ENCODE measurements at places on chromosomes 5 and 9.

DNA sequence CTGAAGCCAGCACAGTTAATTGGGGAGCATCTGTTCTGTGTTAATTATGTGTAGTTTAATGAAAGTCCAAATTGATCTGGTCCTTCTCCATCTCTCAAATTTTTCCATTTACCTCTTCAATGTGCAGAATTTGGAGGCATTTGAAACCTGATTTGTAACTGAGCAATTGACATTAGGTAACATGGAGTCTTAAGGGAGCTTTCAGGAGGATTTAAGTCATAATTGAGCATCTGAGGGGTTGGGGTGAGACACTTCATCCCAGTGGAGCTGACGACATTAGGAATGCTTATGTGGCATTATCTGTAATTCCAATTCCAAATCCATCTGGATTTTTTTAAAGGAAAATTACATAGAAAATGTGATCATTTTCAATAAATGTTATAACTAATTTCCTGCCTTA, 1015.9 kb downstream of the TLE1 start:
- no peak for DNase-seq

GRCh38 chr9:126678989-126679388, 65.3 kb downstream of the LMX1B start:
- no peak for DNase-seq

GRCh38 chr9:5263351-5264218, 32.4 kb downstream of the INSL4 start:
- DNase-seq = peak; percentile 18

GRCh38 chr9:12798066-12798770, 23.4 kb downstream of the LURAP1L start:
- no peak for DNase-seq

- DNase-seq = no peak
Measured at GRCh38 chr9:94859891-94860290, 133.4 kb downstream of the AOPEP start.

DNA sequence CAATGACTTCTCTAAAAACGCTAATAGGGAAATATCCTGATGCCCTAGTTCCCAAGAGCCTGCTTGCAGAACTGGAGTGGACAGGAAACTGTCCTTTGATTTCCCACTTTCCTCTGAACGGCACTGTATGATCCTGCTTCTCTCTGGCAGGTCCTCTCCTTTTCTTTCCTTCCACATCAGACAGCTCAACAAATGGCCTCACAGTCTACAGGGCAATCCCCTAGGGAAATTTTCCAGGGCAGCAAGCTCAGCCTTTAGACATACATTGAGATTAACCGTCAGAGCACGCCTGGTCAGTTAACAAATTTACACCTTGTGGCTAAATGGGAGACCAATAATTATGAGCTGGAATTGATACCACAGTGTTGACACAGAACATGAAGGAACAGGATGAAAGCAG, 164.9 kb downstream of the SLC24A2 start:
- DNase-seq = no peak

GRCh38 chr5:179435731-179436315, 90.6 kb upstream of the ADAMTS2 start:
- DNase-seq = no peak

GRCh38 chr5:78779771-78780616, 131.4 kb upstream of the LHFPL2 start:
- peak; percentile 96 for DNase-seq

DNA sequence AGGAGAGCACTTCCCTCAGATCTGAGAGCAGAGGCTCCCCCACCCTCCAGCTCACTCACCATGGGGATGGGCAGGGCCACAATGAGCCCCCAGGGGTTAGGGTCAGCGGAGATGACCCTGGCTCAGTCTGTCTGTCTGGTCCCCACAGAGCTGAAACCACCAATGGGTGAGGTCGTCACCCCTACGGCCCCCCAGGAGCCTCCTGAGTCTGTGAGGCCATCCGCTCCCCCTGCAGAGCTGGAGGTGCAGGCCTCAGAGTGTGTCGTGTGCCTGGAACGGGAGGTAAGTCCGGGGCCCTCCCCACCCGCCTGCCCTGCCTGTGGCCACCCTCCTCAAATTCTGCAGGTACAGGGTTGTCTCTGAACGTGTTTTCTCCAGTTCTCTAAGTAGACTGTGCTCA, 49.6 kb downstream of the LRSAM1 start:
- DNase-seq = no peak

GRCh38 chr5:163496286-163496685, 9.1 kb upstream of the MAT2B start:
- DNase-seq = peak; percentile 45

DNA sequence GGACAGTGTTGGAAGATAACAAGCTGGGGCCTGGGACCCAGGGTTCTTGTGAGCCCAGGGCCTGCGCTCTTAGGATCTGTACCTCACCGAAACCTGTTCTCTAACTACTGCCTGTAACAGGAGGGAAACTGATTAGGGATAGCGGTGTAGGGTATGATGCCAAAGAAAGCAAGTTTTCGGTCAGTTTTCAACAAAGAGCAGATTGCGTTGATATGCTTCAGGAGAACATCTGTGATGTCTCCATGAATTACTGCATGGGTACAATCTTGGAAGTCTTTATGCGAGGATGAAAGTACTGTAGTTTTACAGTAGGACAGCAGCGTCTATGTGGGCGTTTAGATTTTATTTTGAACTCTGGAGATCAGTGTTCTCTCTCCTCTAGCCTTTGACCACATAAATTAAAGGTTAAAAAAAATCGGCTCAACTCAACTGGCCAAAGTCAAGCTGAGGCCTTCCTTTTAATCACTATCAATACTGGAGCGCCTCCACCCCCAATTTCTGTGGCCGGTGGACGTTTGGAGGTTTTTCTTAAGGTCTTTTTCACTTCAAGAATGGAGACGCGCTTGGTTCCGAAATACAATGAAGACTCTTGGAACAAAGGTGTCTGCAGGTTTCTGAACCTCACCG, 3.0 kb downstream of the NFIL3 start:
- DNase-seq = peak; percentile 51

DNA sequence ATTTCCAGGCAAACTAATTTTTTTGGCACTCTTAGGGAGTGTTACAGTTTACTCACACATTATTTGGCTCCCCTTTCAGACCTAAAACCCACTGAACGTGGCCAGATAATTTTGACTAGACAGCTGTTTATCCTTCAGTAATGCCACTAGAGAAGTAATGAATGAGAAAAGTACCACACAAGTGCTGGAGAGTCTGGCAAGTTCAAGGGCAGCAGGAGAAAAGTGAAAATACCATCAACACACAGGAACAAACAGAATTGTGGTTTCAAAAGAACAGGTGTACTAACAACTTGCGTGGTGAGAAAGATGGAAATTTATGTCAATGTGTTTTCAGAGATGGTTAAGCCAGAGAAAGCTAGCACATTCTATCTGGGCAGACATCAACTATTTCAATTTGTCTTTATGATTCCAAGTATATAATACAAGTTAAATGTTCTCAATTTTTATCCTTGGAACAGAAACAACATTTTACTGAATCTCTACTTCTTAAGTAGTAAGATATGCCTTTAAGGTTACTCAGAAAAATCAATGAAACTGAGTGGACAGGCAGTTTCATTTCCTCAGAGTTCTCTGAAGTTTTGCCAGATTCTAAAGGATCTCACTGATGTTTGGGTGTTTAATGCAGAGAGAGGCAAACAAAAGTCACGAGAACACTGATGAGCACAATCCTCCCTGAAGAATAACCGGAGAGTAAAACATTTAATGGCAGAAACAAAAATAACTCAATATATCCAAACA, 91.0 kb downstream of the ARSB start:
- DNase-seq = no peak

DNA sequence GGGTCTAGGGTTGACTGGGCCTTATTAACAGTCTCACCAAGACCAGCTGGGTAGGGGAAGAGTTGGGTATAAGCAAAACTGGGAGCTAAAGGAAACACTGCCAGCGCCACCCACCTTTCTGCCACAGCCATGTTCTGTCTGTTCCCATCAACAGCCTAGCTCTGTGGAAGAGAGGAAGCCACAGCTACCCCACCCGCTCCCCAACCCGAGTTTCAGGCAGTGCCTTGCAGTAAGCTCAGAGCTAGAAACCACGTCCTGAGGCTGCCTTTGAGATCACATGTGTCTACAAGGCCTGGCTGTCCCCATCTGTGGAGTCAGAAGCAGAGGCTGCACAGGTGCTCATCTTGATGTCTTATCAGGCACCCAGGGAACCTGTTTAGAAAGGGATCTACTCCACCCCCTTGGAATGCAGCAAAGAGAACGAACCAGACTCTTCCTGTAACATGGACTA, 15.3 kb downstream of the HNRNPH1 start:
- DNase-seq = no peak

DNA sequence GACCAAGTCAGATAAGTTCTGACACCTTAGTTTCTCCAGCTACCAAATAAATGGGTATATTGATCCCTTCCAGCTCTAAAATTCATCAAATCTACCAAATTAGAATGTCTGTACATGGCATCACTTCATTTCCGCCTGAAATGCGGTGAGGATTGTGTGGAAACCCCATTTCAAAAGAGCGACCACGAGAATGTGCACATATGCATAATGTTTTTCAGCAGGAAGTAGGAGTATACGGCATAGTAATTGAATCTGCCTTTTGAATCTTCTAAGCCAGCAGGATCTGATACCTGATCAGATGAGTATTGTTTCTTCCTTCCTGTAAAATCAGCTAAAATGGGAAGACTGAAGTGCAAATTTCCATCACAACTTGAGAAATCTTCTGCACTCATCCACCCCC, 418.6 kb downstream of the TMEM38B start:
- DNase-seq = no peak
